Globus pallidus (tissue), 1 donor: ENCODE measurements at places on chromosomes 3 and 15.

- DNase-seq = no peak
Measured at GRCh38 chr15:99310745-99311144, 59.5 kb downstream of the LRRC28 start.

DNA sequence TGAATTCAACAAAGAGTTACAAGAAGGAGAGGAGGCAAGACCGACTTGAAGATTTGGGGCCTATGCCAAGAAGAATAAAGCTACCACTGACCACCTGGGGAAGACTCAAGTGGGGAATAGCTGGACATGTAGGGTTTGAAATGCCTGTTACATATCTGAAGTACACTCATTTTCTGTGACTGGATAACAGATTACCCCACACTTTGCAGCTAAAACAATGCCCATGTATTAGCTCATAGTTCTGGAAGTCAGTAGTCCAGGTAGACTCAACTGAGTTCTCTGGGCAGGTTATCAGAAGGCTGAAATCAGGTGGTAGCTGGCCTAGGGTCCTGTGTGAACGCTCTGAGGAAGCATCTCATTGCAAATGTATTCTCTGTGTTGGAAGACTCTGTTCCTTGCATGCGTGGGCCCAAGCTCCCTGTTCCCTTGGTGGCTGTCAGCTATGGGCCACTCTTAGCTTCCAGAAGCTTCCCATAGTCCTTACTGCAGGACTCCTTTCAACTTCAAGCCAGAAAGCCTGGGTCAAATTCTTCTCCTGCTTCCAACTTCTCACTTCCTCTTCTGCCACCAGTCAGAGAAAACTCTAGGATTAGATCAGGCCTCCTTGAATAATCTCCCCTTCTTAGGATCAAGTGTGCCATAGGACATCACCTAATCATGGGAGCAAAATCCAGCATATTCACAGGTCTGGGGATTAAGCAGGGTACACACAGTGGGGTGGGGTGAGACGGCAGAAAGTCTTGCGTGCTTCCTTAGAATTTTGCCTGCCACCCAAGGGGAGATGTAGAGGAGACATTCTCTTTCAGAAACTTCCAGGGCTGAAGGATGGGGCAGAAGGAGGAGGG lies 187.8 kb downstream of the SHQ1 start:
- no peak for DNase-seq

DNA sequence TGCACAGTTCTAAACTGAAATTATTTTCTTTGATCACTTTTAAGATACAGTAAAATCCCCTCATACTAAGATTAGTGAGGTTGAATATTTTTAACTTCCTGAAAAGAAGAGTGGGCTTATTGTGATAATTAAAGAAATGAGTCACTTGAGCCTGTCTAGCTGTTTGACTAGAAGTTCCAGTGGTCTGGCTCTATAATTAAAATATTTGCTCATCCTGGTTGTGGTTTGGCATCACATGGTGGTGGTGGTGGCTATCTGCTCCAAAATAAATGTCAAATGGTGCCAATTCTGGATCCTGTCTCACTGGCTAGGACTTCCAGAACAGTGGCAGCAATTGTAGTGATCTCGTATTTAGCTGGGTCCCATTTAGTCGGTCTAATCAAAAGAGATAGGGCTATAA lies 8.6 kb upstream of the TEX9 start:
- DNase-seq = no peak

GRCh38 chr3:20136231-20136630 lies 49.8 kb downstream of the SGO1 start:
- no peak for DNase-seq

GRCh38 chr3:58260733-58261132 lies 23.1 kb downstream of the ABHD6 start:
- DNase-seq = no peak

- no peak for DNase-seq
Measured at GRCh38 chr15:34119291-34119690, 17.4 kb downstream of the PGBD4 start.

GRCh38 chr15:61250613-61251012 lies 21.5 kb upstream of the RORA start:
- DNase-seq = no peak

DNA sequence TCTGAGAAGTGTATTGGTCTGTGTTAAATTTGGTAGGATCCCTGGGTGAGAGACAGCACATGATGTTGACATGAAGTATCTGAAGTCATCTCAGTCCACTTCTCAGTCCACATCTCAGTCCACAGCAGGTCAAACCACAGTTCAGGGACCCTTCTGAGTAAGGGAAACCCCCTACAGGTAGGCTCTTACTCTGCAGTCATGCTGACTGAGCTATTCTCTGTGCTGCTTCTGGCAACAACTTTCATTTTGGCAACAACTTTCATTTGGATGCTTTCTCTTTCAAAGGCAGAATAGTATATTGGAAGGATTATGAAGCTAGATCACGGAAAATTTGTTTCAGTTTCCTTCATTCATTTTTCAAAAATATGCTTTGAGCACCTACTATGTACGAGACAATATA lies 178.2 kb upstream of the GOLIM4 start:
- DNase-seq = no peak

GRCh38 chr3:138118612-138119422 lies 3.4 kb upstream of the DZIP1L start:
- peak; percentile 56 for DNase-seq

DNA sequence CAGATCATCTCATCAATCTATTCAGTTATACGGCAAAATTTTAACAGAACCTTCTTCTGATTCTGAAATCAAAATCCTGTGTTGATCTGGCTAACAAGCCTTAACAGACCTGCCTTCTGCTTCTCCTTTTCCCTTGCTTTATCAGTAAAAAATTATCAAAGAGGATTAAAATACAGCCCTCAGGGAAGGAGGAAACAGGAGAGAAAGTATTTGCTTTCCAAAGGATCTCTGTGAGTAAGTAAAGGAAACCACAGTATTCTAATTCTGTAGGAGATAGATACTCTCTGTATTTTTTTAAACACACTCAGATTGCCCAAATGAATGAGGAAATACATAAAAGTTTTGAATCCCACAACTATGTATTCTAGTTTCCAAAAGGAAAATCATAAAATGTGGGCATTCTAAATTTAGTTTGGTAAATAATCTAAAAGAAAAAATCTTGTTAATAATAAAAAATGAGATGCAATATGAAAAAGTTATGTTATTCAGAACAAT lies 221.8 kb downstream of the ZIC1 start:
- no peak for DNase-seq

DNA sequence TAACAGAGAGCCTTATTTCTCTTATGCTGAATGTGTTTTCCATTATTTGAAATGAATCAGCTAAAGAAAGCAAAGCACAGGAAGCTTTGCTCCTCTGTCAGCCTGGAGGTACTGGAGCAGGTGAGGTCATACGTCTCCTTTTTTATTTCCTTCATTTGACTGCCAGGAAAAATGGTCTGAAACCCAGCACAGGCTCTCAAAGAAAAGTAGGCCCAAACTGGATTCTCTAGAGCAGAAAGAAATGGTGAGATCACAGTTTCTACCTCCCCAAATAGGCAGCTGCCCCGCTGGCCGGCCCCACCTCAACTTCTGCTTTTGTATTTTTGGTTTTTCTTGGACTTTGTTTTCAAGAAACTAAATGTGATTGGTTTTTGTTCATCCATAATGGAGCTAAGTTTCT lies 95.1 kb downstream of the RPL39L start:
- no peak for DNase-seq

DNA sequence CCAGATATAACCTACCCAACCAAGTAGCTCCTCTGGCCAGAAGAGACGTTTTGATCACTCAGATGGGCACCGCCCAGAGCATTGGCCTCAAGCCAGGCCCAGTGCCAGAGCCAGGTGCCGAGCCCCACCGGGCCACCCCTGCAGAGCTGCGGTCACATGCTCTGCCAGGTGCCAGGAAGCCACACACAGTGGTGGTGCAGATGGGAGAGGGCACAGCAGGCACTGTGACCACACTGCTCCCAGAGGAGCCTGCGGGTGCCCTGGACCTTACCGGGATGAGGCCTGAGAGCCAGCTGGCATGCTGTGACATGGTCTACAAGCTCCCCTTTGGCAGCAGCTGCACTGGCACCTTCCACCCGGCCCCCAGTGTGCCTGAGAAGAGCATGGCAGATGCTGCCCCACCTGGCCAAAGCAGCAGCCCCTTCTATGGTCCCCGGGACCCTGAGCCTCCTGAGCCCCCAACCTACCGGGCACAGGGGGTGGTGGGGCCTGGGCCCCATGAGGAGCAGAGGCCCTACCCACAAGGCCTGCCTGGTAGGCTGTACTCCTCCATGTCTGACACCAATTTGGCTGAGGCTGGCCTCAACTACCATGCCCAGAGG lies 19.1 kb upstream of the APEH start:
- no peak for DNase-seq

DNA sequence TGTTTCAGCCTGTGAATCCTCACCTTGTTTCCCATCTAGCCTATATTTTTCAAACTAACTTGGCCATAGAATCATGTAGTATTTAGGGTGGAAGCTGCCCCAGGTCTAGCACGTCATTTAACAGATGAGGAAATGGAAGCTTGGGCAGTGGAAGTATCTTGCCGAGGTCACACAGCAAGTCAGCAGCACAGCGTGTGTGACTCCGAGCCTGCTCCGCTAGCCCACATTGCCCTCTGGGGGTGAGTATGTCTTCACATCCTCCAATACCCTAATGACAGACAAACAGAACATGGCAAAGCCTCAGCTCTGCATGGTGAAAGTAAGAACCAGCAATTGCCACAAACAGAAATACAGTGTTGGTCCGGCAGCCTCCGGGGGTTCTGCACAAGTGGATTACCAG lies 2.2 kb upstream of the CCR5 start:
- peak; percentile 70 for DNase-seq

DNA sequence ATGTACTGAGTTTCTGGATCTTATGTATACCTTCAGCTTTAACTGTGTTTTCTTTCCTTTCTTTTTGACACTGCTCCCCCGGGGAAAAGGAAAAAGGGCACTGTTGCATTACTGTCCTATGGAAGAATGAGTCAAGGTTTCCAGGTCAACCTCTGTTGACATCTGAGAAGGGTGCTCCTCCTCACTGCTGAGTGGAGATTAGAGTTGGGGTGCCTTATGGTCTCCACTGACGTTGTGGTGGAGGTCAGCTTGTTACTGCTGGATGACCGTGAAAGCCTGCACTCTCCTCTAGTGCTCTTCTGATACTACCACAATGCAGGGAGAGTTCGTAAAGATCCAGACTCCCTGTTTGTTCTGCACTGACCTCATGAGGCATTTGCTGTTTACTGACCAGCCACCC lies 252.1 kb upstream of the GRM7 start:
- DNase-seq = no peak

DNA sequence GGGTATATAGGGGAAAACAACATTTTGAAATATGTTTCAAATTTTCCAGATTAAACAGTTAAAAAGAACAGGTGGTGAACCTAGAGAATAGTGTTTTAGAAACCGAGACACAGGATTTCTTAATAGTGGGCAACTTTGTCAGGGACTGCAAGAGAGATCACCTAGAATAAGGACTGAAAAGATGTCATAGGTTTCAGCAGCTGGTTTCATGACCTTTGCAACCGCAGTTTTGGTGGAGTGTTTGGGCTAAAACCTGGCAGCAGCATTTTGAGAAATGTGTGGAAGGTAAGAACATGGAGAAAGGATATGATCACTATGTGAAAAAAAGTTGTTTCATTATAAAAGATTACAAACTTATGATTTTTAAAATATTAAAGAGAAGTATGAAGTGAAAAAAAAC lies 34.9 kb downstream of the PRKCI start:
- DNase-seq = no peak

GRCh38 chr3:16513141-16514020 lies at the start of gene RFTN1:
Gene RFTN1, minus strand, starts transcription at chr3:16513699. Its CDS starts 19,830 bp downstream, at chr3:16493869.
- no peak for DNase-seq

GRCh38 chr3:17632401-17633100 lies 109.9 kb downstream of the TBC1D5 start:
- DNase-seq = no peak

DNA sequence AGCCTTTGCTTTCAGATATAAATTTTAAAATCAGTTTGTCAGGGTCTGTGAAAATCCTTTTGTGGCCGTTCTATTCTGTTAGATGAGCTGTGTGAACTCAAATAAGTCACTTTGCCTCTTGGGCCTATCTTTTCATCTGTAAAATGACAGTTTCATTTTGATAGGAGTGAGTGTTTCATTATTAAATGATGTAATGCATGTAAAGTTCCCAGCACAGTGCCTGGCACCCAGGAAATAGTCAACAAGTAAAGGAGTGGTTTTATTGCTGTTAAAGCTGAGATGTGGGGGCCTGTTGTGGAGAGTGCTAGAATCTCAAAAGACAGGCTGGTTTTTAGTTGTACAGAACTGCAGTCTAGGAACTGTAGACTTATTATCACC lies 394.5 kb upstream of the CFAP20DC start:
- DNase-seq = no peak
